ENCODE measurements at places on chromosomes 16 and 17.

DNA sequence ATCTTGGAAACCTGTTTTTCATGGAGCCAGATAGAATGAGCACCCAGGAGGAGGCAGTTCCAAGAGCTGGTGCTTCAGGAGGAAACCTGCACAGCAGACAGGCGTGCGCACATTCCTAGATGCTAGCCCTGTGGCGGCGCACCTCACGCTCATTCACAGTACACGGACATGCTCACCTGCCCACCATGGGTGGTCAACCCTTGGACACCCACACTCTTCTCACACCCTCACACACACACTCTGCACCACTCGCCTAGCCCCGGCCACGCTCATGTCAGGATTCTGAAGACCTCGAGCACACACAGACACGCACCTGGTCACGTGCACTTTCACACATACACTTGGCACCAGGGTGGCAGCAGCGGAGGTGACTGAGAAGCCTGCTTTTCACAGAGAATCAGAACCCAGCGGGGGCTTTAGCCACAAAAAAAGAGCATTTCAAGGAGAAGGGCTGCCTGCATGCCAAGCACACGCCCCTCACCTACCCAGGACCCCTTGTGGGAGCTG, 28.6 kb downstream of the RAI1 start:
- DNase-seq: no peak

DNA sequence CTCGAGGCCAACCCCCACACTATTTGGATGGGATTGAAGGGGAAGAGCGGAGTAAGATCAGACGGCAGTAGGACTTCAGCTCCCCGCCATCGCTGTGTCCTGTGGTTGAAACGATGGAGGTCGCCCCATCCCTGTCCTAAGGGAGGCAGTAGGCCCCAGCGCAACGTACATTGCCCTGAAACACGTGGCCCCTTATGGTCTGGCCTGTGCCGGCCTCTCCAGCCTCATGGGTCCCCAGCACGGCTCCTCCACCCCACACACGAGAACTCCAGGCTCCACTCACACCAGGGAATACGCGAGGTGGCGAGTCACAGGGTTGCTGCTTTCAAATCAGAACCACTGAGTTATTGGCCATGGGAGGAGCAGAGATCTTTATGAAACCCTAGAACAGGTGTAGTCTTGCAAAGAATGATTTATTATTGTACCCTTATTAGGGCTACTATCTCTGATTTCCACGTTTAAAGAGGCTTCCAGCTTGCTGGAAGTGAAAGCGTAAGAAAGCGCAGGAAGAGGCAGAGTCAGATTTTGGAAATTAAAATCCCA, 669 bp upstream of the DCTPP1 start:
- peak; percentile 26 for DNase-seq

DNA sequence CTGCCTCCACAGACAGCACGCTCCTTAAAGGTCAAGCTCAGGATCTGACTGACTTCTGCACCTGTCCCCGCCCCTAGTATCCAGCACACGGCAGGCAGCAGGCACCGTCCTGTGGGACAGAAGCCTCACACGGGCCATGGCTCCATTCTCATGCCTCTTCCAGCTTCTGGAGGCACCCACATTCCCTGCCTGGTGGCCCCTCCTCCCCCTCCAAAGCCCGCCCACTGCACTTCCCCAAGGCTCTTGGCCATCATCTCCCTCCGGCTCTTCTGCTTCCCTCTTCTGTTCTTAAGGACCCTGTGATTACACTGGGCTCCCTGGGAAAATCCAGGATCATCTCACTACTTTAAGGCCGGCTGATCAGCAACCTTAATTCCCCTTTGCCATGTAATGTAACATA, 3.5 kb downstream of the CANT1 start:
- no peak for DNase-seq

- no peak for DNase-seq
Measured at GRCh38 chr17:53088481-53088880, 734.2 kb upstream of the KIF2B start.

DNA sequence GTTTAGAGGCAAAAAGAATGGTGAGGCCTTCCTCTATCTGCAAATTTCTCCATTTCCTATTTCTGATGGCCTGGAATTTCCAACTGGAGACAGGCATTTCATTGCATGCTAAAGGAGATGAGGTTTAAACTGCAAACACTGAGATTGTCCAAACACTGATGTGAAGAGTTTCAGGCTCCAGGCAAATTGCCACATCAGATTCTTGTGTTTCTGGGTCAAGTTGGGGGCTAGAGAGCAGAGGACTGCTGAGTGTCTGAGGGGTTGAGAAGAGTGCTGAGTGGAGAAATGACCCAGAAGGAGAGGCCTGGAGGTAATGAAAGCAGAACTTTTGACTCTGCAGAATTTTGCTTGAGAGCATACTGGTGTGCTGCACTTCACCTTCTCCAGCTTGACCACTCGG, 216.7 kb upstream of the MPHOSPH6 start:
- DNase-seq: no peak

DNA sequence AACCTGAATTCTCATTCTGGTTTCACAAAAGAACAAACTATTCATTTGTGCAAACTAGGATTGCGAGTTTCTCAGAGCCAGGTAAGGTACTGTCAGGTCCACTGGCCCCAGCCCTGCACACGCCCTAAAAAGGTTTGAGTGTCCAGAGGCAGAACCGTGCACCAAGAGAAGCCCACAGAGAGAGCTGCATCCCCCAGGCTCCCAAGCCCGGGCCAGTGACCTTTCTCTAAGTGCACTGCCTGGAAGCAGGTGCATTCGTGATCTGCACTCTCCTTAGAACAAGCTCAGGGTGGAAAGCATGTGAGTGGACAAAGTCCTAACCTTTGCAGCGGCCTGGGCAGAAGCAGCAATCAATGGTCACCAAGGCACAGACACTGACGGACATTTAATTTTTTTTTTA, 26.8 kb downstream of the MEAK7 start:
- DNase-seq: no peak

DNA sequence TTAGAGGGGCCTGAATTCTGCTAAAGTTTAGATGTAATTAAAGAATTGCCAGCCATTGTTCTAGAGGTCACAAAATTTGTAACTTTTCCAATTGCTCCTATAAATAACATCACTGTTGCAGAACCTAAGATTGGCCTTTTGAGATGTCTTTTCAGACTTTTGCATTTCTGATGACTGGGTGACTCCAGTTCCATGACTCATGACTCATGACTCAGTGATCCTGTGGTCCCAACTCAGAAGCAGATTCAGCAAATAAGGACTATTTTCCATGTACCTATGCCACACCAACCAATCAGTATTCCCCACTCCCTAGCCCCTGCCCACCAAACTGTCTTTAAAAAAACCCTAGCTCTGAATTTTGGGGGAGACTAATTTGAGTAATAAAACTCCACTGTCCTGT, 740.9 kb downstream of the CDH8 start:
- no peak for DNase-seq

GRCh38 chr16:56298116-56298515, 106.8 kb downstream of the GNAO1 start:
- no peak for DNase-seq

- no peak for DNase-seq
Measured at GRCh38 chr17:30519707-30520106, 42.5 kb downstream of the GOSR1 start.

GRCh38 chr16:88869673-88869980, 3.2 kb upstream of the PABPN1L start:
- DNase-seq: no peak

- DNase-seq: no peak
Measured at GRCh38 chr16:2035431-2036199, 8.9 kb downstream of the NHERF2 start.

GRCh38 chr17:76154292-76154691, 13.2 kb upstream of the FOXJ1 start:
- no peak for DNase-seq

GRCh38 chr17:22669721-22670120, 977.4 kb downstream of the KCNJ18 start:
- DNase-seq: no peak

DNA sequence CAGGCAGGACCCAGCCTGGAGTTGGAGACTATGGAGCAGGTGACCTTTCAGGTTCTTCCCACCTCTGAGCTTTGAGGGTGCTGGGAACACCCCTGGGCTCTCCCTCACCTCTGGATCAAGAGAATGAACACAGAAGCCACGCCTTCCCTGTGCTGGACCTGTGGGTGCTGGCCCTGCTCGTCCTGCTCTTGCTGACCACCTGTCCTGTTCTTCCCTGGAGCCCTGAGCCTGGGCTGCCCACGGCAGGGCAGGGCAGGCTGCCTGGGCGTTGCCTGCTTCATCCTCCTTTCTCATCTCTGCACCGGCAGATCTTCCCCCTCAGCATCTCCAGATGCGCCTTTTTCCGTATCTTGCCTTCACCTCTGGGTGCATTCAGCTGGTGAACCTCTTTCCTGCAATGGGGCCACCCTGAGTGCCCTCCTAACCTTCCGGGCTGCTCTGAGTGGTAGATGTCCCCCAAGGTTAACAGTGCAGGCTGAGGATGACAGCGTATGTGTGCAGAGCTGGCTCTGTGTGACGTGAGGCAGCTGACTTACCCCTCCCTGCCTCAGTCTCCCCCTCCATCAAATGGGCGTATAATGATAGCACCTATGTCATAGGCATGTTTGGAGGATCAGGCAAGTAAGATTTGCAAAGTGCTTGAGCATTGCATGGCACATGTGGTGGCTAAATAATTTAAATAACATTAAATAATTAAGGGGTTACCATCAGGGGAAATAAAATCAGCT, 225.8 kb upstream of the CIBAR2 start:
- DNase-seq: no peak

- peak; percentile 64 for DNase-seq
Measured at GRCh38 chr17:1298606-1299005, 19.1 kb downstream of the TRARG1 start.

DNA sequence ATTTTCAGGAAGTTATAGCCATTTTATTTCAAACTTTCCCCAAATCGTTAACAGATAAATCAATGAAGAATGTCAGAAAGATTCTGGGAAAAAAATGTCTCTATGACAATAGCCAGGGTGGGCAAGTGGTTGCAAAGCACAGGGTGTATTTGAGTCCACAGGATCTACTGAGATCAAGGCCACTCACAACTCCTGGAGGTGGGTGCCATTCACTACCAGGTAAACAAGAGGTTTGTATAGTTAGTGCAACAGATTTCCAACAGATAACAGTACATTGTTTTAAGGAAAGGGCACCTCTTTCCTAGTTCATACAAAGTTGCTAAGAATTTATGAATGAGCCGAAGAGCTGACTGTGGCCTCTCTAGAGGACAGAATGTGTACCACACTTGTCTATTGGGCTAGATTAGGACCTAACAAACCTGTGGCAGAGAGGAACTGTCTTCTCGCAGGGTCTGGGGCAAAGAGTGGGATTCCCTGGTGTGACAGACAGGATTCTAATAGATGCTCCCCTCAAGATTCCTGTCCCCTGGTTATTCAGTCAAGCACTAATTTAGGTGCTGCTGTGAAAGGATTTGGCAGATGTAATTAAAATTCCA, 52.0 kb upstream of the ZNF629 start:
- no peak for DNase-seq

- DNase-seq: peak; percentile 12
Measured at GRCh38 chr16:88854306-88855111, 2.2 kb downstream of the GALNS start.

DNA sequence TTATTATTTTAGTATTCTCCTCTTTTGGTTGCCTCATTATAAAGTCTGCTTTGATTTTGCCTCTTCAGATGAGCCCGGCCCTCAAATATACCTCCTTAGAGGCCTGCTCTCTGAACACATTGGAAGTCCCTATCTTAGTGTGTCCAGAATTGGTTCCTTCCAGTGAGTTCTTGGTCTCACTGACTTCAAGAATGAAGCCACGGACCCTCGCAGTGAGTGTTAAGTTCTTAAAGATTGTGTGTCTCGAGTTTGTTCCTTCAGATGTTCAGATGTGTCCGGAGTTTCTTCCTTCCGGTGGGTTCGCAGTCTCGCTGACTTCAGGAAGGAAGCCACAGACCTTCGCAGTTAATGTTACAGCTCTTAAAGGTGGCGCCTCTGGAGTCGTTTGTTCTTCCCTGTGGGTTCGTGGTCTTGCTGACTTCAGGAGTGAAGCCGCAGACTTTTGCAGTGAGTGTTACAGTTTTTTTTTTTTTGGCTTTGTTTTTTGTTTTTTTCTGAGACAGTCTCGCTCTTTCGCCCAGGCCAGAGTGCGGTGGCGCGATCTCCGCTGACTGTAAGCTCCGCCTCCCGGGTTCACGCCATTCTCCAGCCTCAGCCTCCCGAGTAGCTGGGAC, 45.8 kb upstream of the NOS2 start:
- peak; percentile 4 for DNase-seq

All from stimulated activated CD4-positive, alpha-beta T cell treated with anti-CD3 and anti-CD28 coated beads, Interleukin-4, amount 100 ng/mL, for 1 hour (primary cell).